ENCODE measurements at places on chromosomes 11 and 22.

GRCh38 chr11:73284106-73284505, 12.0 kb downstream of the P2RY6 start:
- DNase-seq, result no peak

DNA sequence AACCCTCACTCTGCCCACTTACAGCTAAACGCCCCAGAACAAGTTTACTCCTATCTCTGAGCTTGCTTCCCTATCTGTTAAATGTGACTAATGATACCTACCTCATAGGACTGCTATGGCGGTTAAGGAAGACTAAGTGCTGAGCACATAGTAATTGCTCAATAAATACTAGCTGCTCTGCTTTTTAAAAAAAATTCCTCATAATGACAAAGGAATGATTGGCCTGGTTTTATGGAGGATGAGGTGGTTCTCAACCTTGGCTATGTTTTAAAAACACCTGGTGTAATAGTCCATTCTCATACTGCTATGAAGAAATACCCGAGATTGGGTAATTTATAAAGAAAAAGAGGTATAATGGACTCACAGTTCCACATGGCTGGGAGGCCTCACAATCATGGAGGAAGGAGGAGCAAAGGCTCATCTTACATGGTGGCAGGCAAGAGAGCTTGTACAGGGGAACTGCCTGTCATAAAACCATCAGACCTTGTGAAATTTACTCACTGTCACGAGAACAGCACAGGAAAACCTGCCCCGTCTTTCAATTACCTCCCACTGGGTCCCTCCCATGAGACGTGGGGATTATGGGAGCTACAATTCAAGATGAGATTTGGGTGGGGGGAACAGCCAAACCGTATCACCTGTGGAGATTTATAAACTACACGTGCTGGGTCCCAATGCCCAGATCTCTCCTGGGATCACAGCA, 127.2 kb upstream of the SYT13 start:
- DNase-seq, result no peak

DNA sequence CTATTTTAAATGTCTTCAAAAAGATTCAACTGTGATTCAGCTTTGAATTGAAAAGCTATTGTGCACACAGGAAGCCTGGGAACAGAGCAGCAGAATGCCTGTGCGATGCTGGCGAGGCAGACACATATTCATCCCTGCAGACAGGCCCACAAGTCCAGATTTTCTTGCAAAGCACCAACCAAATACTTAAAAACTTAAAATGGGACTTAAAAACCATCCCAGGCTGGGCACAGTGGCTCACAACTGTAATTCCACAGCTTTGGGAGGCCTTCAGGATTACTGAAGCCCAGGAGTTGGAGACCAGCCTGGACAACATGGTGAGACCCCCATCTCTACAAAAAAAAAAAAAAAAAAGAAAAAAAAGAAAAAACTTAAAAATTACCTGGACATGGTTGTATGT, 122.6 kb upstream of the SERPIND1 start:
- peak; percentile 1 for DNase-seq

- peak; percentile 23 for DNase-seq
These were observed 30.9 kb downstream of the KCNC1 start for GRCh38 chr11:17765356-17766072.

GRCh38 chr11:72618803-72619202, 55.4 kb downstream of the PDE2A start:
- no peak for DNase-seq

DNA sequence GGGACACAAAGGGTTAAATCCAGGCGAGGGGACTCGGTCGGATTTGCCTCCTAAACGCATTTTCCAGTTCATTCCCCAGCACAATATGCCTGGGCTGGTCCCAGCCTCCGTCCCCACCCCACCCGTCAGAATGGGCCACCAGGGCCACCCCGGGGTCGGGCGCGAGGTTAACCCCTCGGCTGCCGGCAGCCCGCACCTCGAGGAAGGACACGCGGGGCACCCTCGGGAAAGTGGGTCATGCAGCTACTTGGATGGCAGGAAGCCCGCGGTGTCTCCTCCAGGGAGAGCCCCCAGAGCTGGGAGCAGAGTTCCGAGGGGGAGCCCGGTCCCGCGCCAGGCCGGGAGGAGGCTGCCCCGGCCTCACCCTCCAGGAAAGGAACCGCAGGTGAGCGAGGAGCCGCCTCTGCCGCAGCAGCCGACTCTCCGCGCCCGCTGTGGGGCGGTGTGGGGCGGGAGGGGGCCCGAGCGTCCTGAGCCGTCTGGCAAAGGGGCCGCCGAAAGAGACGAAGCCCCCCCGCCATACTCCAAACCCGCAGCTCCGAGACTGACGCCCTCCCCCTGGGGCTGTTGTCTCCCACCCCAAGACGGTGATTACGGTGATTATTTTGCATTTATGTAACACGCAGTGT, 1.4 kb downstream of the NECTIN1 start:
- peak; percentile 37 for DNase-seq

DNA sequence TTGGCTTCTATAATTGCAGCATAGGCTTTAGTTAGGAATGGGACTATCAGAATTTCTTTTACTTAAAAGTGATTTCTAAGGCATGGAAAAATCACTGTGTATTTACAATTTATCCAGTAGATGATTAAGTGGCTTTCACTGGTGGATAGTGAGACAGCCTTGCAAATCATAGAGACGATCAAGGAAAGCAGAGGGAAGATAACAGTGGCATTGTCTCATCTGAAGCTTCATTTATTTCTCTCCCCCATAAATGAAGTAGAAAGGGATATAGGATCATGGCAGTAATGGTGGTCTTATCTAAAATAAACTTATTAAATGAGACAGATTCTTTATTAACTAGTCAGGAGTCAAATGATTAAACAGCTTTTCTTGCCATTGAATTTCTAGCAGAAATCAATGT, 224.2 kb upstream of the ANO5 start:
- DNase-seq, result no peak

- DNase-seq, result no peak
These were observed 1177.8 kb downstream of the TBC1D22A start for GRCh38 chr22:47940211-47940610.

GRCh38 chr11:8650401-8650990, 32.0 kb downstream of the TRIM66 start:
- no peak for DNase-seq

- DNase-seq, result no peak
These were observed 65.6 kb downstream of the SHANK2 start for GRCh38 chr11:71186806-71187205.

DNA sequence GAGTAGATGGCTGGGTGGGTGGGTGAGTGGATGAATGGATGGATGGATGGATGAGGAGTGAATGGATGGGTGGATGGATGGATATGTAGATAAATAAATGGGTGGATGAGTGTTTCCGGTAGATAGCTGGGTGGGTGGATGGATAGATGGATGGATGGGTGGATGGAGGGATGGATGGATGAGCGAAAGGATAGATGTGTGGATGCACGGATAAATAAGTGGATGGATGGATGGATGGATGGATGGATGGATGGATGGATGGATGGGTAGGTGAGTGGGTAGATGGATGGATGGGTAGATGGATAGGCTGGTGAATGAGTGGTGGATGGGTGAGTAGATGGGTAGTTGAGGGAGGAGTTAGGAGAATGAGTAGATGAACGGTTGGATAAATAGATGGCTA, 349.3 kb downstream of the MN1 start:
- DNase-seq, result no peak

- no peak for DNase-seq
These were observed 10.7 kb downstream of the CRY2 start for GRCh38 chr11:45857961-45858474.

GRCh38 chr11:127632546-127632945, 632.0 kb upstream of the KIRREL3 start:
- no peak for DNase-seq

DNA sequence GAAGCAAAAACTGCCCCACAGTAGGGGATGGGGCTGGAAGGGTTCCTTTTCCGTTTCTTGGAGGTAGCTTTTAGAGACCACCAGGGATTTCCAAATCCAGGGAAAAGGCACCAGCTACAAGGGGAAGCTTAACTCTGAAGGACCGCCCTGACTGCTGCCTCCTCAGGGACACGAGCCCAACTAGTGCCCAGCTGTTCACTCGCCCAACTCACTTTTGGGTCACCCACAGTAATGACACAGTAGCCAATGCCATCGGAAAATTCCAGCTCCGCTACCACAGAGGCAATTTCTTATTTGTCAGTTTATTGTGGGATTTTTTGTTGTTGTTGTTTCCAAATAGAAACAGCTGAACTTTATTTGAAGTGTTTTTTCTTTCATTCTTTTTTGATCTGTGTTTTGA, 141.3 kb downstream of the ATXN10 start:
- DNase-seq, result no peak

DNA sequence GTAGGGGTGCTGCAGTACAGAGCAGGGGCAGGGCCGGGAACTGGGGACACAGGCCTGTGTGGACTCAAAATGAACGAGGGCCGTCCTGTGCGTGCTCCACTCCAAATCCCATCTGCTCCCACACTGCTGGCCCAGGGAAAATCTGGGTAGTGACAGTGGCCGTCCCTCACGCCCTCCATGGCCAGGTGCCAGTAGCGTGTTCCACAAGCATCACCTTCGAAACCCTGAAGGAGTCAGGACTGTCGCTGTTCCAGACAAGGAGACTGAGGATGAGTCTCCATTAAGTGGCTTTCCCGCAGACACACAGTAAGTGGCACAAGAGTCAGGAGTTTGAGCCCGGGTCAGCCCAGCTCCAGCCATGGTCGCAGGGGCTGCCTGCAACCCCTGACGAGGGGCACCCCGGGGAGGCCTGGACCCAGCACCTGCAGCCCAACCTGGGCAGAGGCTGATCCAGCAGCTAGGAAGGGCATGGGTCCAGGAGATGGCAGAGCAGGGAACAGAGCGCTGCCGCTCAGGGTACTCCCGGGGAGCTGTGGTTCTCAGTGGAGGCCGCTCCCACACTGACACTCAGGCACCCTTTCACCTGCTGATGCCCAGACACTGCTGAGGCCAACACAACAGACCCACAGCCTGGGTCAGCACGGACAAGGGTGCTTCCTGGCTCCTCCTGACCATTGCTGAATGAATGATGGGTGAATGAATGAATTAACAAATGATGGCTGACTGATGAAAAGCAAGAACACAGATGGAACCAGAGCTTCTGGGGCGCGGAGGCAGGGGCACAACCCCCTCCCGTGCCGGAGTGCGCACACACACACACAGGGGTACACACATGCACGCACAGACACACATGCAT, 35.3 kb downstream of the IGF2 start:
- no peak for DNase-seq

GRCh38 chr11:116302756-116303155, 470.0 kb downstream of the BUD13 start:
- DNase-seq, result no peak

DNA sequence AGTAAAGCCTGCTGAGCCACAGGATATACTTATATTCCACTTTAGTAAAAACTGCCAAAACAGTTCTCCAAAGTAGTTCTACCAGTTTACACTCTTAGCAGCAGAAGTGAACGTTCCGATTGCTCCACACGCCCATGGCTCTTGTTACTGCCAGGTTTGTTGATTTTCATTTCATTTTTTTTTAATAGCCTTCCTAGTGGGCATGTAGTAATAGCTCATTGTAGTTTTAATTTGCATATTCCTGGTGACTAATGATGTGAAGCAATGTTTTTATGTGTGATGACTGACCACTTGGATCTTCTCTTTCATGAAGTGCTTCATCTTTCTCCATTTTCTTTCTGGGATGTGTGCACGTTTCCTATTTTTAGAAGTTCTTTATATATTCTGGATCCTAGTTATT, 4.8 kb upstream of the C11orf97 start:
- DNase-seq, result no peak

DNA sequence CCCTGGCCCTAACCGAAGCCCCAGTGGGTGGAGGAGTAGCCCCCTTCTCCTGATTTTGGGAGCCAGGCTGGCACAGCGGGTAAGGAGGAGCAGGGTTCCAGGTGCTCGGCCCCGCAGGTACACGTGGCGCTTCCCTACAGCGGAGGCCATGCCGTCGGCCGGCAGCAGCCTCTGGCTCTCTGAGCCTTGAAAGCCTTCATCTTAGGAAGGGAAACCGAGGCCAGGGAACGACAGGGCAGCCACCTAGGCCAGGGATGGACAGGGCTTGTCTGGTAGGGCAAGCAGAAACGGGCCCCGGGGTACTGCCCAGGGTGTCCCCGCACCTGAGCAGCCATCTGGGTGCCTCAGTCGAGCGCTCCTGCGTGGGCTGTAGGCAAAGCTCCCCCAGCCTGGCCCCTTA, 28.7 kb downstream of the MOB2 start:
- DNase-seq, result no peak

- peak; percentile 28 for DNase-seq
These were observed 787.7 kb downstream of the NTM start for GRCh38 chr11:132158091-132158490.

DNA sequence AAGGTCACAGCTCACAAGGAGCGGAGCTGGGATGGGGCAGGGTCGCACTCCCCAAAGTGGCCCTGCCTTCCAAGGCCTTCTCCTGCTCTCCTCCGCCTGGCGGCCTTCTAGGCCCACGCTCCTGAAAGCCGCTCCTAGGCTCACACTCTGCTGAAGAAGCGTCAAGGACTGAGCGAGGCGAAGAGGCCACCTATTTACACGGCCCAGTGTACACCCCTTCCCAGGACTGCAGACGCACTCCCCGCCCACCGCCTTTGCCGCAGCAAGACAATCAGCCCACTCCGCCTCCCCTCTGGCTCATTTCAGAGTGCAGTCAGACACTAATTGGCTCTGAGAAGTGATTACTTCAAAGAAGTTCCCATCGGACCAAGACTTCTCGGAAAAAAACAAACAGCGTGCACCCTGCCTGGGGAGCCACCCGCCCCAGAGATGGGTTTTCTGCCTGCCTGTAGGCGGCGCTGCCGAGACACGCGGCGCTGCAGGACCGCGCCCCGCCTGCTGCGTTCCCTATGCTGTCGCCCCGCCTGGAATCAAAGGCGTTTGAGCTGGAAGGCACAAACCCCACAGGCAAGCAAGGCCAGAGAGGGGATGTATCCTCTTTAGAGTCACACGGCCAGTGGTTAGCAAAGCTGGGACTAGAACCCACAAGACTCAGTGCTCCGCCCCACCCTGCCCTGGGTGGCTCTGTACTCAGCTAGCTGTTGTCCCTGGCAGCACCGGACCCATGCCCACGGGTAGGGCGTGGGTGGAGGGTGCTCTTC, 414.8 kb downstream of the BUD13 start:
- DNase-seq, result peak; percentile 60

- no peak for DNase-seq
These were observed 8.0 kb upstream of the IL2RB start for GRCh38 chr22:37157516-37158285.
